NCI-H774 (cell line): ENCODE measurements at places on chromosomes 11 and 22.

- DNase-seq, result no peak
These were observed 5.5 kb downstream of the FAM111B start for GRCh38 chr11:59112494-59112893.

DNA sequence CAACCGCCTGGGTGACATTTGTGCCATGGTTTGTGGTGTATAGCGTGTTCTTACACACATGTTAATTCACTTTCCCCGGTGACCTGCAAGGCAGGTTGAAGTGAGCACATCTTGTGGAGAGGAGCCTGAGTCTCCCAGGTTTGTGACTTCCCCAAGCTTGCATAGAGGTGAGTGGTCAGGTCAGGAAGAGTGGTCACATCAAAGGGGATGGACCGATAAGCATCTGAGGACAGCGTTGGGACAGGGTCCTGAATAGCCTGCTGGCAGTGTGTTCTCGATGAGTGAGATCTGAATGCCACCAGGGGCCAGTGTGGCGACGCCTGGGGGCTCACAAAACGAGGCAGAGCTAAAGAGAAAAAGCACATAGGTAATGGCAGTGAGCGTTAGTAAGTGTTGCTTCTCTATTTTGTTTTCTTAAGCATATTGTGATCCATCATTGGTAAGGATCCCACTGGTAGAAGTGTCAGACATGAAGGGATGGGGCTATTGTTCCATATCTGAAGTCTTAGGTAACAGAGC, 154.6 kb downstream of the GRIK4 start:
- DNase-seq, result no peak

GRCh38 chr22:26414347-26414746, 14.7 kb upstream of the ASPHD2 start:
- no peak for DNase-seq

DNA sequence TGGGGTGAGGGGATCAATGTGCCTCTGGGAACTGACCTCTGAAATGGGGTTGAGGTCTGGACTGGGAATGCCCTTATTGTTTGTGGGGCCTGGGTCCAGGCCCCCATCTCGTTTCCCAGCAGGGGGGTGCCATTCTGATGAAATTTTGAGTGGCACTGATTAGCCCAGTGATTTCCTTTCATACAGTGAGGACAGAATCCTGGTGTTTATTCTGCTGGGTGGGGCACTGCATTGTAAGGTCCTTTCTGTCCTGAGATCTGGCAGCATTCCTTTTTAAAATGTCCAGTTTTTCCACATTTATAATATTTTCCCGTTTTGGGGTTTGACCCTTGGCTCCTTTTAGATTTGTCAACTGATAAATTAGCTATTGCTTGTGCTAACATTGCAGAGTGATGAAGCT, 27.1 kb downstream of the OR10A6 start:
- DNase-seq, result no peak

- no peak for DNase-seq
These were observed 67.8 kb downstream of the DEPDC5 start for GRCh38 chr22:31821572-31821971.

- no peak for DNase-seq
These were observed 728.8 kb downstream of the NELL1 start for GRCh38 chr11:21398195-21398594.

DNA sequence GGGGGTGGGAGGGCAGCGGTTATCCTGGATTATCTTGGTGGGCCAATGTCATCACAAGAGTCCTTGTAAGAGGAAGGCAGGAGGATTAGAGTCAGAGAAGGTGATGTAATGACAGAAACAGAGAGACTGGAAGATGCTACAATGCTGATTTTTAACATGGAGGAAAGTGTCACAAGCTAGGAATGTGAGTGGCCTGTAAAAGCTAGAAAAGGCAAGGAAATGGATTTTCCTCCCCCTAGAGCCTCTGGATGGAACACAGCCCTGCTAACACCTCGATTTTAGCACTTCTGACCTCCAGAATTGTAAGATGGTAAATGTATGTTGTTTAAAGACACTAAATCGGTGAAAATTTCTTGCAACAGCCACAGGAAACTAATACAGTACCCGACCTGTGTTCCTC, 109.3 kb downstream of the MN1 start:
- no peak for DNase-seq

GRCh38 chr11:45885274-45885920, at the start of gene MAPK8IP1:
TSS of gene MAPK8IP1 (plus strand) at chr11:45885651. CDS start at chr11:45885821, 170 bp downstream.
- peak; percentile 85 for DNase-seq

- DNase-seq, result peak; percentile 43
These were observed 171.8 kb downstream of the SOX6 start for GRCh38 chr11:16184588-16184987.

- no peak for DNase-seq
These were observed 9.7 kb downstream of the EHF start for GRCh38 chr11:34630544-34630943.

GRCh38 chr11:36013950-36014897, 70.4 kb downstream of the LDLRAD3 start:
- DNase-seq, result no peak
